Glutamatergic neuron (in vitro differentiated cells): ENCODE measurements at places on chromosomes 1 and 21. TPM values are rescaled to one million over a fixed set of nuclear protein-coding genes. Genes with fewer than 3 reads are reported as not detected.

INKA2 gene
- 112 TPM for total RNA-seq

CTH gene
- 7.3 TPM for total RNA-seq

DNA sequence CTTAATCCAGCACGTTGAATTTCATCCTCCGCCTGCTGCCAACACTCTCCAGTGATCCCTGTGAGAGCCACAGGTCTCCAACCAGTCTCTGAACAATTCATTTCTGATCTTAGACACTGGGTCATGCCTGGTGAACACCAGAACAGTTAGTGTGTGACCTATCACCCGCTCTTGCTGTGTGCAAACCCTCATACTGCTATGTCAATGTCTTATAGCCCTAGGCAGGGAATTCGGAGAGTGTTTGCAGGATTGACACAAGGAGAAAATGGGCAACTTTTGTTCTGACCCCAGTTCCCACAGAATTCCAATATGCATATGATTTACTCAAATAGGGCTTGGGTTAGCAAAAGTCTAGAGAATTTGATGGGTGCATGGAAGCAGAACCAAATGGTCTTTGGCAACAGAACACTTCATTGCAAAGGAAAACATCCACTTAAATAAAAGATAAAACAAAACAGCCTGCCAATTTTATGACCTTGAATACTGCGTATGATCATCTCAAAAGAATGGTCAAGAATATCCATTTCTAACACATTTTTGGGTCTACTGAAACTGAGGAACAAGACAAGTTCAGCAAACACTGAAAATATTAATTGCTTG is 23.0 kb upstream of the GUCA2B start:
- no peak overlapping the region for H3K27ac ChIP-seq
- H3K36me3 ChIP-seq = peaks cover 4% of the 10 kb centered on the region
- no peaks in the 10 kb centered on the region for H3K4me1 ChIP-seq

HES3 gene
- 0.66 TPM for total RNA-seq

DNA sequence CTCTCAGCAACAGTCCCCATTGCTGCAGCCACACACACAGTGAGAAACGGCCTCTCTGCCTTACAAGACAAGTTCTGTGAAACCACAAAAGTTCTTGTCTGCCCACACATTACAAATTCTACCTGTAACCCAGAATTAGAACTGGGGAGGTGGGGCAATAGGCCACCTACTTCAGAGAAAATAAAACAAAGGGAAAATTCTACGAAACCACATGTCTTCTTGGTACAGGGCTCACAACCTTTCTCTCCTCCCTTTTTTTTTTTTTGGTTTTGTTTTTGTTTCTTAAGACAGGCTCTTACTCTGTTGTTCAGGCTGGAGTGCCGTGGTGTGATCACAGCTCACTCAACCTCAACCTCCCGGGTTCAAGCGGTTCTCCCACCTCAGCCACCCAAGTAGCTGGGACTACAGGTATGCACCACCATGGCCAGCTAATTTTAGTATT is 30.2 kb downstream of the LPAR3 start:
- no peak for DNase-seq
- H3K27me3 ChIP-seq = peaks cover 2% of the 10 kb centered on the region

GRCh38 chr1:85137660-85138059 is 63.2 kb downstream of the SYDE2 start:
- H3K4me1 ChIP-seq = no peaks in the 10 kb centered on the region
- H3K4me3 ChIP-seq = no peak overlapping the region

CRNN gene
- total RNA-seq = not detected
